AG04449 (cell line): ENCODE measurements at places on chromosomes 7 and 10.

DNA sequence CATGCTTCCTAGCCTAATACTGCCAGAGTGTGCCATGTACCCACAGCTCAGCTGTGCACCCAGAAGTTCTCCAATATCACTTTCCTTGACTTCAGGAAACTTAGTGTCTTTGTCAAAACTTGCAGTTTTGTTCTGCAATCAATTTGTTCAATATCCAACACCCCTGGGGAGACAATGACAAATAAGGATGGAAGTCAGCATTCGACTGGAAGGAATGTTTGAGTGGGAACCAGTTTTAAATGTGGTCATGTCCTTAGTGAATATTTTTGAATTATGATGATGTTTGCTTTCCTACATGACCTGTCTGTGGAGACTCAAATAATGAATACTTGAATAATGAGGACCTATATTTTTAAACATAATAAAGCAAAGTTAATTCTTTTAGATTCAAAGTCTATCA is 112.0 kb downstream of the ANK3 start:
- no peak for DNase-seq

- DNase-seq, result no peak
Observed at GRCh38 chr7:130500463-130500862, 8.6 kb downstream of the MEST start.

DNA sequence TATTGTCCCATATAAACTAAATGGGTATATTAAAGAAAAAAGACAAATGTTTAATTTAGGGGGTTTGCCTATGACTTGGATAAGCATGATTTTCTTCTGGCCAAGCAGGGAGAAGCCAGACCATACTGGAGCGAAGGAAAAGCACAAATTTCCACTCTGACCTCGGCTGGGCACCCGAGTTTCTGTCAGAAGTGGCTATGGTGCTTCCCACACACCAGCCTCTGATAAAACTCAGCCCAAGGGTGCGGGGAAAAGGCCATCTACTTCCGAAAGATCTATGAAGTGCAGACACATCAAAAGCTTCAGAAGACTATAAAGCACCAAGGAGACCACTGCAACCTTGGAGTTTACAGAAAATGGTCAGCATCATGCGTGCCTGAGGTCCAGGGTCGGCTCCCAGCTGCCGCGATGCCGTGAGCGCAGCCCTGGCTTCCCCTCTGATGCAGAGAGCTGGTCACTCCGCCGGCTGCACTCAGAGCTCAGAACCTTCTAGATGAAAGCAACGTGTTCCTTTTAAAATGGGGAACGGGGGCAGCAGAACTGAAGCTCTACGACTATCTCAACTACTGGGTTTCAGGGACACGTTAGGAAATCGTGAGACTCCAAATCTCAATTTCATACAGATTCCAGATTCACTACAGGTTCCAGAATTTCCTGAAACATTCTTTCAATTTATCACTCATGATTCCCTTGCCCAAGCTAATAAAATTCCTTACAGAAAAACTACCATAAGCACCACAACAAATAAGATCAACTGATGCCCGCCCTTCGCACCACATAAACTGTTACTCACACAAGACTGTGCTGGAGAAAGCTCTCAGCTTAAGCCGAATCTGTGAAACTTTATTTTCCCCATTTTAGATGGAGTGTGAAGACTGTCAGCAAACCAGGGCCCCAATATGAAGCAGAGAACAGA is 84.5 kb downstream of the DIP2C start:
- no peak for DNase-seq

DNA sequence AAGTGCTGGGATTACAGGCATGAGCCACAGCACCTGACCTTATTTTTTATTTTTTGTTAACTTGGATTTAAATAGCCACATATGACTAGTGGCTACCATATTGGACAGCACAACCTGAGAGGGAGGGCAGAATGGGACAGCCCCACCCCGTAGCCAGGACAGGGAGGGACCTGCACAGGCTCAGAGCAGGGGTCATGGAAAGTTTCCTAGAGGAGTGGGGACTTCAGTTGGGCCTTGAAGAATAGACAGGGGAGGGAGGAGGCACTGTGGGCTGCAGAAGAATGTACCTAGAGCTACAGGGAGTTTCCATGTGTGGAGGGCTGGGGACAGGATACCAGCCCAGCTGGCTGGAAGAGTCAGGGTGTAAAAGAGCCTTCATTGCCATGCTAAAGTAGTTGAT is 8.8 kb downstream of the TRIM8 start:
- DNase-seq, result no peak

GRCh38 chr7:16791905-16792698 is 12.7 kb downstream of the AGR2 start:
- no peak for DNase-seq

GRCh38 chr10:12081879-12082557 is 13.3 kb downstream of the DHTKD1 start:
- DNase-seq, result no peak

- DNase-seq, result no peak
Observed at GRCh38 chr10:93711891-93712290, 9.5 kb upstream of the FRA10AC1 start.

GRCh38 chr10:27696466-27696865 is 49.2 kb downstream of the MKX start:
- DNase-seq, result no peak

- DNase-seq, result no peak
Observed at GRCh38 chr7:120993553-120994191, 5.2 kb downstream of the CPED1 start.

GRCh38 chr10:16545116-16545736 is 23.5 kb upstream of the C1QL3 start:
- DNase-seq, result no peak

GRCh38 chr10:114388275-114388674 is 16.0 kb downstream of the AFAP1L2 start:
- DNase-seq, result no peak

DNA sequence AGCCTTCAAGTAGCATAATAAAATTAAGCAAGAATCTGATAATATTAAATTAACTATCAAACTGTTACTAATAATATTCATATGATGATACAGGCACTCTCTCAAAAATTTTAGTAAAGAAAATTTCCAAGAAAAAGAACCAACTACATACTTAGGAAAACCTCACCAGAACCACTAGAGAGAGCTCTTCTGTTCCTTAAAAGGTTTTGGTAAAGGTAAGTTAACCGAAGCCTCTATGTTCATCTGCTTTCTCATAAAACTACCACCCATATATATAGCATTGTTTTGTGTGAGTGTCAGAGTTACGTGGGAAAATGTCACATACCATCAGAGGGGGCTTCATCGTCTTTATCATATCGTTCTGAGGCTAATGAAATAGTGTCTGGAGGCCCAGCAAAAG is 20.7 kb downstream of the SKAP2 start:
- no peak for DNase-seq

DNA sequence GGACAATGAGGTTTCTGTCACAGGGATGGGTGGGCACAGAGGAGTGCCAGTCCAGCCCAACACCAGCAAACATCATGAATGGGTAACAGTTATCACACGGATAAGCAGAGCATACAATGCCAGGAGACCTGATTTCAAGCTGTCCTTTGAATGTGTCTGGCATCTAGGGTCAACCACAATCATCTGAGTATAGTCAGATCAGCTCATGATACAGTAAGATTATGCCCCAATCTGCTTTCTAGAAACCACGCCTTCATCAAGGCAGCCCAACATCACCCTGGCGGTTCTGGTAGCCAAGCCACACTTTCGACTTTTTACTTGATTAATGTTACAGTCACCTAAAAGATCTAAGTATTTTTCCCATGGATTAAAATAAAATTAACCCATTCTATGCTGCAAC is 10.5 kb downstream of the FAM171A1 start:
- no peak for DNase-seq

DNA sequence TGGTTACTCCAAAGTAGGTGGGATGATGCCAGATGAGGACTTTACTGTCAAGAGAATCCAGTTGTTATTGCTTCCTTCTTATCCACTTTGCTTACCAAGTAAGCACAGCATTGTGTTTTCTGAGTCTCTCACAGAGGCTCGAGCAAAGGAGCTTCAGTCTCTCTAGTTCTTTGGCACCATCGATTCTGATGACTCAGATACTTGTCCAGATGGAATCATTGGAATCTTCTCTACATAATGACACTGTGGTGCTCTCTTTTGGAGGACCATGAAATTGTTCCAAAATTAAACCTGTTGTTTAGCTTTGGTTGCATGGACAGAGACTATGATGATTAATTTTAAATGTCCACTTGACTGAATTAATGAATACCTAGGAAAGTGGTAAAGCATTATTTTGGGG is 132.6 kb downstream of the NXPH1 start:
- DNase-seq, result no peak

GRCh38 chr10:105875050-105875449 is 1234.0 kb downstream of the SORCS3 start:
- DNase-seq, result no peak

DNA sequence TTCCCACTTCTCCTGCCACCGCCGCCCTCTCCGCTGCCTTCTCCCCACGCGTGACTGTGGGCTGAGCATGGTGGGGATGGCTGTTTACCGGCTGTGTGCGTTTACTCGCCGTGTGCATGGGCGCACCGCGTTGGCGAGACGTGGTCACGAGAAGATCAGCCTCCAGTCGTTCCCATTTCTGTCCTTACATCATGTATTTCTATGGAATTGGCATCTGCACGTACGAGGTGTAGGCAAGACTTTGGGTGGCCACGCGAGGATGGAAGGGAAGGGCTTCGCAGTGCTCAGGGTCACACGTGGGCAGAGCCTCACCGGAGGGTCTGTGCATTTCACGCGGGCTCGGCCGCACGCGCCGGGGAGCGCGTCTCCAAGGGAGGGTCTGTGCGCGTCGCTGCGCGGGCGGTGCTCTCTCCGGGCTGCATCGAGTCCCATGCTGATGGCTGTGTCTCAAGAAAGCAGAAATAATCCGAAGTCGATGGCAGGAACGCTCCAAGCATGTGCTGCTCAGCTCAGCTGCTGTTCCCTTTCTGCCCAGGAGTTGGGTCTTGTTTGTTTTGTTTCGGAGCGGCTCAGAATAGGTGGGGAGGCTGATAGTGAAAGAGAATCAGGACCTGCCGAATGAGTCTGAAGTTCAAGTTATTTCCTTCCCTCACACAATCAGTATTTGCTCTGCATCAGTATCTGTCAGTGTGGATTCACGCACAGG is 973 bp downstream of the CAMK1D start:
- no peak for DNase-seq

DNA sequence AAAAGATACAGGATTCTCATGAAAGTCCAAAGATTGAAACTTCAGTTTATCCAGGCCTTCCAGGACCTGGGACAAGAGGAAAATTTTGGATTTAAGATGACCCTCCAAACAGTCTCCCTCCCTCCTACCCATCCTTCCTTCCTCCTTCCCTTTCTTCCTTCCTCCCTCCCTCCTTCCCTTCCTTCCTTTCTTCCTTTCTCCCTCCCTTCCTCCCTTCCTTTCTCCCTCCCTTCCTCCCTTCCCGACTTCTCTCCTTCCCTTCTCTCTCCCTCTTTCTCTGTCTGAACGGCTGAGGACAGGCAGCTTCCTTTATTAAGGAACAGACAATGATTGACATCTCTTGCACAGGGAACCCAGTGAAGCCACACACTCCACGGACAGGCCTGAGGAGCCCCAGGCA is 23.3 kb downstream of the SFTPD start:
- DNase-seq, result no peak

DNA sequence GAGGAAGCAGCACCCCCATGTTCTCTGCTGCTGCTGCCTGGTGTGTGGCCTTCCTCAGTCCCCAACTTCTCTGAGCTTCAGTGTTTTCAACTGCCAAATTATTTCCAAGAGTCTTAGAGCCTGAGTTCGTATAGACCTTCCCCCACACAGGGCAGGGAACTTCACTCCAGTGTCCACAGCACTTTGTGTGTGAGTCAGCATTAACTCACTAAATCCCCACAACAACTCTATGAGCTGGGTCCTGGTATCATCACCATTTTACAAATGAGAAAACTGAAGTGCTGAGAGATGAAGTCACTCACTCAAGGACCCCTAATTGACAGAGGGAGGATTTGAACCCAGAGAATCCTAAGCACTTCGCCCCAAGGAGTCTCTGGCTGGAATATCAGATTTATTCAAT is 48.3 kb downstream of the ADCYAP1R1 start:
- DNase-seq, result no peak

DNA sequence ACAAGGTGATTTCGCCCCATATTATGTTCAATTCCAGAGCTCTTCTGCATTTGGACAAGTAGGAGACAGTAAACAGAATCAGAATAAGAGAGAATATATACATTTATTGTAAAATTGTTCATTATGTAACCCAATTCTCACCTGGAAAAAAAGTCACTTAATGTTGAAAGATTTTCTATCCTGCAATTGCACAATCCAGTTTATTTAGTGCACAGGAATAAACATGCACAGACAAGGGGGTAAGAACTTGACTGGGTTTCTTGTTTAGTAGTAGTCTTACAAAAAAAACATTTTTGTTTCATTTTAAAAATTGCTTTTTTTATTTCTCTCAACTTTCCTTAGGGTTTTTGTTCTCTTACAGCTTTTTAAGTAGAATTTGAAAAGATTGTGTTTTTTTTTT is 126.6 kb downstream of the SAMD9 start:
- no peak for DNase-seq

DNA sequence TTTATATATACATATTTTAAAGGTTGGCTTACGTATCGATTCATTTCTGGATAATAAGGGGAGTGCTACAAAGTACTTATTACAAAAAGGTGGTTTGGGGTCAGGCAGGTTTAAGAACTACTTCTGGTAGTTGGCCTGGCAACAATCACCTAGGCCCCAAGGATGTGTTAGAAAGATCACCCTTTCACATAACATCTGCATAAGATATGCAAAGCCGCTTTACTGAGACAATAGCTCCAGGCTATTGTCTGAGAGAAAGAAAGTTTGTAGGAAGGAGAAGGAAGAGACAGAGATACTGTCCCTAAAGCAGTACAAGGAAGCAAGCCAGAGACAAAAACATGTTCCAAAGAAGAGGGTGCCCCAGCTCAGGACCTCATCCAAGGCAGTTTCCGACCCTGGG is 6.2 kb downstream of the PAXIP1 start:
- no peak for DNase-seq

- DNase-seq, result no peak
Observed at GRCh38 chr7:155456738-155457543, 988 bp upstream of the EN2 start.

- DNase-seq, result no peak
Observed at GRCh38 chr10:117710181-117710798, 167.7 kb downstream of the EMX2 start.

- DNase-seq, result no peak
Observed at GRCh38 chr10:80356563-80356988, at the start of the genes DYDC1 and DYDC2. TSS of gene DYDC1 (minus strand) at chr10:80356755. CDS start at chr10:80352601, 4,154 bp downstream. TSS of gene DYDC2 (plus strand) at chr10:80356781. CDS start at chr10:80362444, 5,663 bp downstream.

- DNase-seq, result no peak
Observed at GRCh38 chr7:159117366-159118196, 27.1 kb downstream of the VIPR2 start.

GRCh38 chr7:22267930-22268615 is 88.9 kb downstream of the RAPGEF5 start:
- peak; percentile 5 for DNase-seq

GRCh38 chr7:80842022-80842790 is 76.6 kb downstream of the SEMA3C start:
- DNase-seq, result no peak

GRCh38 chr7:47830015-47830414 is 118.3 kb downstream of the PKD1L1 start:
- DNase-seq, result no peak

- no peak for DNase-seq
Observed at GRCh38 chr7:77335581-77335980, 80.6 kb downstream of the GSAP start.
